ENCODE measurements at places on chromosomes 6 and 20.

GRCh38 chr6:135056632-135057031, 2.0 kb upstream of the HBS1L start:
- DNase-seq, result no peak

DNA sequence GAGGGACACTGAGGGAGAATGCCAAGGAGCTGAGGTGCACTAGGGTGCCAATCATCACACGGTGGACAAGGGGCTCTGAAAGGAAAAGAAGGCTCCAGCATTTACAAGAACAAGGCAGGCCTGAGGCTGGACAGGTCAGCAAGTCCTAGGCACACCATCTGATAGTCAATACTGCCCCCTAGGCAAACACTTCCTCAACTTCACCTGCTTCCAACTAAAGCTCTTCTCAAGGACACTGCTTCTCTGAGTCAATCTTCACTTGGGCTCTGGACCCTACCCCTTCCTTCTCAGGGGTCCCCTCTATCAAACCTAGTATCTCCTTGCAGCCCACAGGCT, 37.7 kb upstream of the SLC4A11 start:
- no peak for DNase-seq

DNA sequence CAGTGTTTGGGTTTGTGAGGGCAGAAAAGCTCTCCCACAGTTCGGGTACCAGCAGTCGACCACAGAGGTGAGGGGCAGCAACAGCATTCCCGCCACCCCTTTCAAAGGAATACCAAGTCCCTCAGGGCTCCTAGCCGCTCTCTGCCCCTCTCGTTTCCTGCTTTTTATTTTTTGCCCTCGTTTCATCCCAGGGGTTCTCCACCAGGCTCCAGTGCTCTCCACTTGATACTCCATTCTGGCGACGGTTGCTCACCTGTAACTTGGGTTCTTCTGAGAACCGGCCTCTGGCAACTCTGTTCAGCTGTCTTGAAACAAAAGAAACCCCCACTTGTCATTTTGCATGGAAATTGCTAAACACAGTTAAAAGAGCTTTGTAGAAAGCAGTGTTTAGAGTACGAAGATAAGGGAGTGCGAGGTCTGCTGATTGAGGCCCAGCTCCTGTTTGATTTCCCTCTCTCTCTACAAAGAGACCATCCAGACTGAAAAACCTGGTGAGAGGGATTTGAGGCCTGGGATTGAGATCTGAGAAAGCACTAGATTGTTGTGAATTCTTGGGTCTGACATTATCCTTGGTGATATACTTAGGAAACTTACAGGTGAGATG, 28.7 kb downstream of the IGF2R start:
- DNase-seq, result no peak

DNA sequence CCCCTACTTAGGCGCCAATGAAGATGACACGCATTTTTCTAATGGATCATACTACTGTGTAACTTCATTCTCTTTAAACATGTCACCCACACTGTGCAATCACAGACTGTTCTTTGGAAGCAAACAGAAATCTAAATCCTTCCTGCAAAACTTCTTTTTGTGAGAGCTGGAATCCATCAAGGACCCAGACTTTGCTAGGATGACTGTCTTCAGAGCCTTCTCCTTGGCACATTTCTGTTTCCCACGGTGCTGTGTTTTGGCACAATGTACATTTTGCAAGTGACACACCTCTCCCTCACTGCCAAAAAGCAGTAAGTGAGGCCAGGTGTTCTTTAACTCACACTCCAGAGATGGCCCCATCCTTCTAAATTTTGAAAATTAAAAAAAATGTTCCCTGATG, 21.7 kb upstream of the TAGAP start:
- no peak for DNase-seq

DNA sequence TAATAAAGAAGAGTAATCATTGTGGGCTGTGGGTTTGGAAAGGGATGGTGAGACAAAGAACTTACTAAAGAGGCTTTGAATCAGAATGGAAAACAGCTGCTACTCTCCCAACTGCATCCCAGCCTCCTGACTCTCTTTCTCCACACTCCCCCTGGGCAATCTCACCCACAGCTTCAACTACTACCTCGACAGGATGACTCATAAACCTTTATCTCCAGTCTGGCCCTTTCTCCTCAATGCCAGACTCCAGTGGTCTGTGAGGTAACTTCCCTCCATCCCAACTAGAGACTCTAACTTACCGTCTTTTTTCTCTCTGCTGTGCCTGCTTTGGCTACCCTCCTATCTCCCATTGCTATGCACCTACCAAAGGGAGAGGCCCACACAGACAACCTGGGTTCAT, 135.3 kb upstream of the RREB1 start:
- no peak for DNase-seq

GRCh38 chr20:6704132-6704861, 63.2 kb upstream of the BMP2 start:
- DNase-seq, result no peak

GRCh38 chr20:12998046-12998445, 10.7 kb upstream of the SPTLC3 start:
- DNase-seq, result no peak

- no peak for DNase-seq
These were observed 33.9 kb downstream of the ITPR3 start for GRCh38 chr6:33654831-33655554.

- no peak for DNase-seq
These were observed 39.2 kb upstream of the CDKN1A start for GRCh38 chr6:36639171-36639808.

All from activated CD4-positive, CD25-positive, alpha-beta regulatory T cell treated with anti-CD3 and anti-CD28 coated beads, Interleukin-2, amount 50 U/mL, for 16 hours (primary cell).